ENCODE measurements at places on chromosomes 13 and 19.
A peak's percentile ranks its signal among the peaks of the same experiment; 100 is the strongest.

- peak overlapping the region; percentile 99 for H3K27ac ChIP-seq
- H3K4me3 ChIP-seq: peak overlapping the region; percentile 80
- peaks cover 2% of the 10 kb centered on the region for H3K36me3 ChIP-seq
- H3K27me3 ChIP-seq: no peaks in the 10 kb centered on the region
- peak; percentile 90 for DNase-seq
Observed at GRCh38 chr13:79451500-79451962, 29.4 kb upstream of the NDFIP2 start.

GRCh38 chr13:44305917-44306370, 67.7 kb upstream of the SERP2 start:
- DNase-seq: no peak
- H3K27ac ChIP-seq: no peak overlapping the region
- no peak overlapping the region for H3K4me3 ChIP-seq
- no peaks in the 10 kb centered on the region for H3K36me3 ChIP-seq

GRCh38 chr19:16325641-16326400, 1.2 kb downstream of the KLF2 start:
- DNase-seq: peak; percentile 38
- H3K36me3 ChIP-seq: peaks cover 14% of the 10 kb centered on the region
- no peak overlapping the region for H3K27ac ChIP-seq
- peaks cover 59% of the 10 kb centered on the region for H3K4me1 ChIP-seq
- peaks cover 26% of the 10 kb centered on the region for H3K27me3 ChIP-seq

DNA sequence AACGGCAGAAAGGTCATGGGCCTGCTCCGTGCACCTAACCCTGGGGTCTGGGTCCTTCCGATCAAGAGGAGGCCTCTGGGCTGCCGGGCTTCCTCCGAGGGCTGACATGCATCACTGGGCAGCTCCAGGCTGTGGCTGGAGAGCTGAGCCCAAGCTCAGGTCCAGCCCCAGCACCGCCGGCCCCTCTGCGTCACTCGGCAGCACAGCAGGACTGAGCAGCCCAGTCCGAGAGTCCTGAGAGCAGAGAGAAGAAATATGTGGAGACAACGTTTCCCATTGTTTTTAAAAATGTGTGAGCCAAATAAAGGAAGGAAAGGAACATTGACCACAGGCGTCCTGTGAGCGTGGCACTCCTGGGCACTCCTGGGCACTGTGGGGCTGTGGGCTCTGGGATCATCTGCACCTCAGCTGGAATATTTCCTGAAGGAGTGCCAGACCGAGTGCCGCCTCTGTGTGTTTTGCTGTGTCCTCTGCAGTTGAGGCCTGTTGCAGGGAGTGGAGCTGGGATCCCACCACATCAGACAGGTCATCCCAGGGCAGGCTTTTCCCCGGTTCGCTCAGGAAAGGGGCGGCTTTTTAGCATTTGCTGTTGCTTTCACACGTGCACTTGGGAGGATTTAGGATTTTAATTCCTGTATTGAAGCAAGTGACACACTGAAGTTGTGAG, 37.8 kb upstream of the TFDP1 start:
- H3K4me1 ChIP-seq: peaks cover 2% of the 10 kb centered on the region
- no peaks in the 10 kb centered on the region for H3K27me3 ChIP-seq
- peaks cover 2% of the 10 kb centered on the region for H3K36me3 ChIP-seq
- DNase-seq: no peak
- no peak overlapping the region for H3K4me3 ChIP-seq

DNA sequence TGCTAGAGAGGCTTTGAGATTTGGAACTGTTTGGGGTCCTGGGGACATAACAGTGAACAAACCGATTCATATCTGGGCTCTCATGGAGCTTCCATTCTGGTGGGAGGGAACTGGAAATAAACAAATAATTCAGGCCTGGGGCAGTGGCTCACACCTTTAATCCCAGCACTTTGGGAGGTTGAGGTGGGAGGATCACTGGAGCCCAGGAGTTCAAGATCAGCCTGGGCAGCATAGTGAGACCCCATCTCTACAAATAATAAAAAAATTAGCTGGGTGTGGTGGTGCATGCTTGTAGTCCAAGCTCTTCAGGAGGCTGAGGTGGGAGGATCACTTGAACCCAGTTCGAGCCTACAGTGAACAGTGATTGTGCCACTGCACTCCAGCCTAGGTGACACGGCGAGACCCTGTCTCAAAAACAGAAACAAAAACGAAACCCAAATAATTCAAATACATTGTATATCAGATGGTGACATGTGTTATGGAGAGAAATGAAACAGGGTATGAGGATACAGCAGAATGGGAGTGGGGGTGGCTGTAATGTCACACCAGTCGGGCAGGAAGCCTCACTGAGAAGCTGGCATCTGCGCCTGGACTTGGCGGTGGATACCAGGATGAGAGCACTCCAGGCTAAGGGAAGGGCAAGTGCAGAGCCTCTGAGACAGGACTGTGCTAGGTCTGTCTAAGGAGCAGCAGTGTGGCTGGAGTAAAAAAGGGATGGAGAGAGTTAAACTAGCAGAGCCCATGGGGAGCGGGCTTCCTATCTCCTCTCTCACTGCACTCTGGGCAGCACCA, 131.1 kb upstream of the ZNF536 start:
- no peaks in the 10 kb centered on the region for H3K36me3 ChIP-seq
- no peak overlapping the region for H3K27ac ChIP-seq
- no peak for DNase-seq
- H3K27me3 ChIP-seq: peaks cover 17% of the 10 kb centered on the region
- no peak overlapping the region for H3K4me3 ChIP-seq

GRCh38 chr13:45705918-45706317, 3.8 kb downstream of the CBY2 start:
- H3K4me3 ChIP-seq: no peak overlapping the region
- H3K4me1 ChIP-seq: peaks cover 10% of the 10 kb centered on the region

GRCh38 chr19:40547836-40548235, 28.8 kb upstream of the SHKBP1 start:
- H3K36me3 ChIP-seq: no peaks in the 10 kb centered on the region
- H3K27ac ChIP-seq: no peak overlapping the region
- DNase-seq: no peak
- peaks cover 8% of the 10 kb centered on the region for H3K4me1 ChIP-seq
- H3K27me3 ChIP-seq: peaks cover 40% of the 10 kb centered on the region
- no peak overlapping the region for H3K4me3 ChIP-seq

GRCh38 chr19:571566-571974, 826 bp upstream of the BSG start:
- peak overlapping the region; percentile 94 for H3K4me3 ChIP-seq
- H3K27me3 ChIP-seq: peaks cover 6% of the 10 kb centered on the region
- H3K27ac ChIP-seq: peak overlapping the region; percentile 99
- H3K36me3 ChIP-seq: peaks cover 11% of the 10 kb centered on the region
- peaks cover 36% of the 10 kb centered on the region for H3K4me1 ChIP-seq

DNA sequence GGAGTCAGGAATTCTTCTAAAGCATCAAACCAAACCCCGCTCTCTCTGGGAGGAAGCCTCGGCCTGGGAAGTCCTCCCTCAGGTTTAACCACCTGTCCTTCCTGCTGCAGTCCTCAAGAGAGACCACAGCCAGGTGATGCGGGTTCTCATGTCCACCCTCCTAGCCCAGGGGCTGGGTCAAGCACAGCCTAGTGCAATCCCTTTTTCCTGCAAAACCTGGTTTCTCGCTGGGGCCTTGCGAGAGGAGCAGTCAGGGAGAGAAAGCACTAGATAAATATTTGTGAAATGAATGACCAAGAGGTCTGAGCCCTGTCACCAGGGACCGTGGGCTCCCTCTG, 2.4 kb downstream of the SLC8A2 start:
- H3K4me1 ChIP-seq: peaks cover 11% of the 10 kb centered on the region
- H3K27ac ChIP-seq: no peak overlapping the region
- no peak overlapping the region for H3K4me3 ChIP-seq
- H3K36me3 ChIP-seq: no peaks in the 10 kb centered on the region
- peaks cover 47% of the 10 kb centered on the region for H3K27me3 ChIP-seq
- no peak for DNase-seq

DNA sequence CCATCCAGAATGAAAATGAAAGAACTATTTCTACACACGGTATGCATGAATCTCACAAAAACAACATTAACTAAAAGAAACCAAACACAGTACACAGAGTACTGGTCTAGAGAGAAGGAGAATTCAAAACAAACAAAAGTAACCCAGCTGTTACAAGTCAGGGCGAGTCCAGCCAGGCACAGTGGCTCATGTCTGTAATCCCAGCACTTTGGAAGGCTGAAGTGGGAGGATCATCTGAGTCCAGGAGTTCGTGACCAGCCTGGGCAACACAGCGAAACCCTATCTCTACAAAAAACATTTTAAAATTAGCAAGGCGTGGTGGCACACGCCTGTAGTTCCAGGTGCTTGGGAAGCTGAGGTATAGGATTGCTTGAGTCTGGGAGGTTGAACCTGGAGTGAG, 1.7 kb upstream of the PSMC4 start:
- no peaks in the 10 kb centered on the region for H3K27me3 ChIP-seq
- H3K4me3 ChIP-seq: peak overlapping the region; percentile 95
- peaks cover 34% of the 10 kb centered on the region for H3K36me3 ChIP-seq
- peak overlapping the region; percentile 97 for H3K27ac ChIP-seq
- peaks cover 46% of the 10 kb centered on the region for H3K4me1 ChIP-seq
- DNase-seq: no peak

- H3K27ac ChIP-seq: no peak overlapping the region
- no peaks in the 10 kb centered on the region for H3K36me3 ChIP-seq
- no peak overlapping the region for H3K4me3 ChIP-seq
- DNase-seq: no peak
- no peaks in the 10 kb centered on the region for H3K4me1 ChIP-seq
Observed at GRCh38 chr13:25080773-25081172, 15.2 kb upstream of the PABPC3 start.

GRCh38 chr19:8089664-8090601, 37.4 kb downstream of the CCL25 start:
- H3K36me3 ChIP-seq: no peaks in the 10 kb centered on the region
- H3K27ac ChIP-seq: no peak overlapping the region
- DNase-seq: no peak
- H3K27me3 ChIP-seq: peaks cover 3% of the 10 kb centered on the region
- H3K4me3 ChIP-seq: no peak overlapping the region

- no peaks in the 10 kb centered on the region for H3K36me3 ChIP-seq
- H3K27ac ChIP-seq: no peak within 1 kb of the TSS
- H3K27me3 ChIP-seq: peaks cover 4% of the 10 kb centered on the region
- H3K4me1 ChIP-seq: no peaks in the 10 kb centered on the region
- H3K4me3 ChIP-seq: no peak within 1 kb of the TSS
- no peak for DNase-seq
Observed at GRCh38 chr19:4518345-4519171, at the start of gene PLIN4. Gene PLIN4, minus strand, starts transcription at chr19:4518486. Its CDS starts 214 bp downstream, at chr19:4518272.

- no peak overlapping the region for H3K27ac ChIP-seq
- peaks cover 3% of the 10 kb centered on the region for H3K4me1 ChIP-seq
Observed at GRCh38 chr13:33228648-33229445, 56.7 kb downstream of the STARD13 start.

DNA sequence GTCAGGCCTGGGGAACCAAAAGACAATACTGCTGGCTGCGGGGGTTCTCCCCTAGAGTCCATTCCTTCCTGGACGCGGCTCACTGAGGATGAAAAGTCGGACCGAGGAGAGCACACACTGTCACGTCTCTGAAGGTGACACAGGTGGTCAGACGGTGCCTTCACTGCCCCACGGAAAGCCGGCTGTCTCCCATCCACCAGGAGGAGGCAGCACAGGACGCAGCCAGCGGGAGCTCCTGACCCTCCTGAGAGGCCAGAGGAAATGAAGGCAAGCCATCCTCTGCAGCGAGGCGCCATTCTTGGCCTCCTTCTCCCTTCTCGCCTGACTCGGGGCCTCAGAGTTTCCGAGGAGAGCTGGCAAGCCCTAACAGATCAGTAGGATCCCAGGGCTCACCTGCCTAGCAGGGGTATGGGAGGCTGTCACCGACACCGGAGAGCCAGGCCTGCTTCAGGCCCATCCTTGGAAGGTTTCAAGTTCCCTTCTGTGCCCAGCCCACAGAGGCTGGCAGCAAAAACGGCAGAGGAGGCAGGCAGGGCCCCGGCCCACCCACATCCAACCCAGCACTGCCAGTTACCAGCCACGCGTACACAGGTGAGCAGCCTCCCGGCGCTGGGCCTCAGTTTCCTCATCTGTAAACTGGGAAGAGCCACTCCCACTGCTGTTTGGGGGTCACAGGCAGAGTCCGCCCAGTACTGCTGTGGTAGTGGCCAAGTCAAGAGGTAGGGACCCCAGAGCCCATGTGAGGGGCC, 4.5 kb downstream of the REXO1 start:
- no peak for DNase-seq
- H3K27me3 ChIP-seq: no peaks in the 10 kb centered on the region
- H3K27ac ChIP-seq: no peak overlapping the region
- peaks cover 50% of the 10 kb centered on the region for H3K4me1 ChIP-seq
- H3K4me3 ChIP-seq: no peak overlapping the region
